ENCODE measurements at places on chromosomes 16 and 17. TPM values are rescaled to one million over a fixed set of nuclear protein-coding genes. Genes with fewer than 3 reads are reported as not detected.

Gene DNAI2
- polyA plus RNA-seq = not detected

Gene YBX2
- polyA plus RNA-seq = 3.6 TPM

Gene ATXN2L
- 85.5 TPM for polyA plus RNA-seq

Gene NKIRAS2
- 51.1 TPM for polyA plus RNA-seq

Gene SOST
- not detected for polyA plus RNA-seq

Gene KRTAP4-2
- polyA plus RNA-seq = not detected

Gene MYH11
- polyA plus RNA-seq = 11.2 TPM

Gene HSPB9
- 0.34 TPM for polyA plus RNA-seq

GRCh38 chr16:35745191-35745590 is 2285.8 kb downstream of the TP53TG3F start:
- DNase-seq = no peak

DNA sequence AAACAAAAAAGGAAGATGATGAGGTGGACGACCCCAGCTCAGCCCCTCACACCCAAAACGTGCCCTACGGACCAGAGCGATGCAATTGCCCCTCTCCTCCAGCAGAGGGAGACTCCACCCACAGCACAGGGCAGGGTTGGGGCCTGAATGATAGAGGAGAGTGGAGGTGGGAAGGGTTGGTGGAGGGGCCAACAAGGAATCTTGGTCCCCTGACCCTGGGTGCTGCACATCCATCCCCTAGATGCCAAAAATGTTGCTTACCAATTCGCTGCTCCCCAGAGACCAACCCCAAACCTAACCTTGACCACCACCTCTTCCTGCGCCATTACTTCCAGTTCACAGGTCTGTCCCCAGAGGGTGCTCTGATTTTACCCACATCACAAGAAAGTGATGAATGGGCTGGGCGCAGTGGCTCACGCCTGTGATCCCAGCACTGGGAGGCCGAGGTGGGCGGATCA is 12.9 kb downstream of the P2RX5 start:
- DNase-seq = no peak

GRCh38 chr17:79171188-79171587 is 96.6 kb downstream of the ENGASE start:
- no peak for DNase-seq

GRCh38 chr16:84504420-84505248 is at the start of gene MEAK7:
Gene MEAK7 (minus strand): TSS chr16:84504659. CDS start chr16:84498086, 6,573 bp downstream.
- DNase-seq = peak; percentile 97

GRCh38 chr16:68718590-68718989 is 18.5 kb upstream of the CDH1 start:
- no peak for DNase-seq

DNA sequence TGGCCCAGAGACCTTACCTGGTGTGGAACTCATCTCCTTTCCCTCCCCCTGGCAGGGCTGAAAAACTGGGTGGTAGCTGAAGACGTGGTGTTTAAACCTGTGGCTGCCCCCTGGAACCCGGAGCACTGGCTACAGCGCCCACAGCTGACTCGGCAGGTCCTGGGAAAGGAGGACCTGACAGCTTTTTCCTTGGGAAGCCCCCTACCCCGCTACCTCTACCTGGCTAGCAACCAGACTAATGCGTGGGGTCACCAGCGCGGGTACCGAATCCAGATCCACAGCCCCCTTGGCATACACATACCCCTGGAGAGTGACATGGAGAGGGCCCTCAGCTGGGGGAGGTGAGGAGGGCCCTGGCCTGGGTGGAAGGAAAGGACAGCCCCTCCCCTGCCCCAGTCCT is 2.0 kb upstream of the AOC3 start:
- no peak for DNase-seq

- peak; percentile 1 for DNase-seq
These were observed 653.8 kb downstream of the CDH8 start for GRCh38 chr16:61382435-61382834.

DNA sequence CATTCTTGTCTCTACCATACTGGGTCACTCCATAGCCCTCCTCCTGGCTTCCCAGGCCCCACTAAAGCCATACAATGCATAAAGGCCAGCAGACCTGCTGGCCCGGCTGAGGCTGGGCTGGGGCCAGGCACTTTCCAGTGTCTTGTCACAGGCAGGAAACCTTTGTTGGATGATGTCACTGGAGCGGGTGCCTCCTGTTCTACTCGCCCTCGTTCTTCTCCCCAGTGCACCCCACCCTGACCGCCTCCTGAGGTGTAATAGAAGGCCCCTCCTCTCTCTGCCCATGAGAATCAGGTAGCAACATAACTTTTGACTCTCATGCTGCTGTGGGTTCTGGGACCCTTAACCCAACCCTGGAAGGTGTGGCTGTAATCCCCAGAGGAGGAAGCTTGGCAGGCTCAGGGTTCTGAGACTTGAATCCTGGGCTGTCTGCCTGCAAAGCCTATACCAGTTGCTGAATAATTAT is 54.2 kb upstream of the IL34 start:
- DNase-seq = peak; percentile 59

DNA sequence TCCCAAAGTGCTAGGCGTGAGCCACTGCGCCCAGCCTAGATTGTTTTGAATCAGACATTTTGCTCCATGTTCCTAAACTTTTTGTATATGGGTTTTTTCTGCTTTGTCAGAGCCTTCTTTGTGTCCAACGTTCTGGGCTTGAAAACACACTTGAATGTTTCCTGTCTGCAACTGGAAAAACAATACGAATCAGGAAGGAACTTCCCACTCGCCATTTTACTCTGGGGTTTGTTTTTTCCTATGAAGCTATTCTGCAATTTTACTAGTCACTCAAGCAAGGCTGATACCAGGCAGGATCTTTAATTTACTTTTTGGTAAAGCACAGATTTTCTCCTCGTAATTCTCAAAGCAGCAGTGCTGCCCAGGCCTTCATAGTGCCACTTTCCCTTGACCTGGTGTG is 31.6 kb downstream of the ARHGAP17 start:
- DNase-seq = no peak
